ENCODE measurements at places on chromosomes 2 and 18. TPM values are rescaled to one million over a fixed set of nuclear protein-coding genes. Genes with fewer than 3 reads are reported as not detected.

- no peaks in the 10 kb centered on the region for H3K27me3 ChIP-seq
- no peaks in the 10 kb centered on the region for H3K4me1 ChIP-seq
- no peaks in the 10 kb centered on the region for H3K36me3 ChIP-seq
These were observed 320.7 kb downstream of the MTX2 start for GRCh38 chr2:176589825-176590440.

DNA sequence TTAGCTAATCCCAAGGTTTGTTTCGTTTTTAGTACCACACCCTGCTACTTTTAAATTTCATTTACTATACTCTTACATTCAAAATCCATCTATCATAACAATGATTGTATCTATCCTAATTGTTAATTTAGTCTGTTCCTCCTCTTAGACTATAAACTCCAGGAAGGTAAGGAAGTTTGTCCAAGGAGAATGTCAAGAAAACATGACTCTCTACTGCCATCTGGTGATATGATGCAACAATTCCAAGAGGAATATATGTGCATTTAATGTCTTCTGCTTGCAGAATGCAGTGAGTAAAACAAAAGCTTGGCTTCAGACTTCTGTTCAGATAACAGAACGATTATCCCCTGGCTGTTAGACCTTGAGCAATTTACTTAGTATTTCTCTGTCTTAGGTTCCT lies 1267.1 kb downstream of the LRP1B start:
- H3K27me3 ChIP-seq = no peaks in the 10 kb centered on the region
- H3K4me3 ChIP-seq = no peak overlapping the region
- DNase-seq = no peak
- H3K4me1 ChIP-seq = no peaks in the 10 kb centered on the region

DNA sequence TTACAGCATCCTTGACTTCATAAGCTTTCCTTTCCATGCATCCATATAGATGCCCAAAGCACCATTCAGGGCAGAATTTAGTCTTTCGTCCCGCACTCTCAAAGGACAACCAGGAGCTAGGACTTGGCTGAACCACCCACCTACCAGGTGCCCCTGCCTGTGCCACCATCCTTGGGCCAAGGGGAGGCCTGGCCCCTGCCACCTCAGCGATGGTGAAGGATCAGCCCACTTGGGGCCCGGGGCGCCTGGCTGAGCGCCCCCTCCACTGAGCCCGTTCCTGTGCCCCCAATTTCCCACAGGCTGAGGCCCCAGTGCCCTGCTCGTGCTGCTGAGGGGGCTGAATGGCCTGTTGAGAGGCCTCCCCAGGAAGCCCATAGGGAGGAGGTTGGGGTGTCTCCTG lies 33.3 kb upstream of the ALPP start:
- H3K4me1 ChIP-seq = no peaks in the 10 kb centered on the region
- no peak overlapping the region for H3K27ac ChIP-seq
- no peaks in the 10 kb centered on the region for H3K27me3 ChIP-seq
- H3K4me3 ChIP-seq = no peak overlapping the region
- no peaks in the 10 kb centered on the region for H3K36me3 ChIP-seq

DNA sequence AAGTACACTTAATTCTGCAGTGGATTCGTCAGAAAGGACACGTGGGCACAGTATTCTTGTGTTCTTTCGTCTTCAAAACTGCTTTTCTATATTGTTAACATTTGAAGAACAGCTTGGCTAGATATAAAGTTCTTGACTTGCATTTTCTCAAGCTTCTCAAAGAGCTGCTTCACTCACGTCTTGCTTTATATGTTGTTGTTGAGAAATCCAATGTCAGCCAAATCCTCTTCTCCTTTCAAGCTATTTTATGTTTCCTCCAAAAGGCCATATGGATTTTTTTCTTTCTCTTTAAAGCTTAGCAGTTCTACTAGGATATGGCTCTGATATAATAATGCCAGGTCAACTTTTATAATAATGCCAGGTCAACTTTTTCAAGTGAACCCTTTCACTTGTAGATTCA lies 65.5 kb upstream of the CYP1B1 start:
- H3K4me3 ChIP-seq = no peak overlapping the region
- no peaks in the 10 kb centered on the region for H3K36me3 ChIP-seq
- no peaks in the 10 kb centered on the region for H3K27me3 ChIP-seq
- no peak overlapping the region for H3K27ac ChIP-seq
- DNase-seq = no peak

DNA sequence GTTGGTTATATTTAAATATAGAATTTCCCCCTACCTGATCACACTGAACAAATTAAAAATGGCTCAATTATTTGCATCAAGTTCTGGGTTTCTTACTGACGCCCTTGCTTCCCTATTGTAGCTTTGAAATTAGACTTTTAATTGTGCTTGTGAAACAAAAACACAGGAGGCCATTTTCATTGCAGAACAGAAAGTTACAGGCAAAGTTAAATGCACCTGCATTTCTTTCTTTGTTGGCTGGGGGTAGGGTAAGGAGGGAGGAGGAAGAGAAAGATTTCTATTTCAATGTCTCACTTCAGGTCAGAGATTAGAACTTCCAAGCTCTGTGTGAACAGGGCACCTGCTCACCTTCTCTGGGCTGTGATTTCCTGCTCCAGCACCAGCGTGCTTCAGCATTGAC lies 199.6 kb downstream of the BCL11A start:
- DNase-seq = no peak
- H3K27me3 ChIP-seq = no peaks in the 10 kb centered on the region
- H3K27ac ChIP-seq = no peak overlapping the region
- no peaks in the 10 kb centered on the region for H3K4me1 ChIP-seq
- no peaks in the 10 kb centered on the region for H3K36me3 ChIP-seq

- H3K36me3 ChIP-seq = no peaks in the 10 kb centered on the region
- H3K4me1 ChIP-seq = no peaks in the 10 kb centered on the region
These were observed 29.1 kb downstream of the FAM178B start for GRCh38 chr2:96957244-96957643.

DNA sequence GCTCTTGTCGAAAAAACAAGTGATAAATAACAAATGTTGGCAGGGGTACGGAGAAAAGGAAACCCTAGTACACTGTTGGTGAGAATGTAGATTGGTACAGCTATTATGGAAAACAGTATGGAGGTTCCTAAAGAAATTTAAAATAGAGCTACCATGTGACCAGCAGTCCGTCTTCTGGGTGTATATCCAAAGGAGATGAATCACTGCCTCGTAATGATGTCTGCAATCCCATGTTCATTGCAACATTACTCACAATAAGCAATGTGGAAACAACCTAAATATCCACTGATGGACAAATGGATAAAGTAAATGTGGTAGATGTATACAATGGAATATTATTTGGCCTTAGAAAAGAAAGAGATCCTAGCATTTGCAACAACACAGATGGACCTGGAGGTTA lies 50.6 kb downstream of the SLC16A14 start:
- DNase-seq = no peak
- H3K27ac ChIP-seq = no peak overlapping the region
- H3K27me3 ChIP-seq = no peaks in the 10 kb centered on the region
- no peak overlapping the region for H3K4me3 ChIP-seq

GRCh38 chr2:121338281-121338680 lies 53.3 kb upstream of the TFCP2L1 start:
- no peak overlapping the region for H3K27ac ChIP-seq
- H3K4me3 ChIP-seq = no peak overlapping the region
- no peaks in the 10 kb centered on the region for H3K27me3 ChIP-seq
- H3K4me1 ChIP-seq = no peaks in the 10 kb centered on the region

- H3K27ac ChIP-seq = no peak overlapping the region
- no peaks in the 10 kb centered on the region for H3K27me3 ChIP-seq
These were observed 49.3 kb downstream of the CIB4 start for GRCh38 chr2:26591619-26592505.

GRCh38 chr2:28713577-28714298 lies 37.9 kb upstream of the PPP1CB start:
- peaks cover 5% of the 10 kb centered on the region for H3K4me1 ChIP-seq
- H3K27me3 ChIP-seq = no peaks in the 10 kb centered on the region
- H3K4me3 ChIP-seq = no peak overlapping the region
- no peak for DNase-seq

DNA sequence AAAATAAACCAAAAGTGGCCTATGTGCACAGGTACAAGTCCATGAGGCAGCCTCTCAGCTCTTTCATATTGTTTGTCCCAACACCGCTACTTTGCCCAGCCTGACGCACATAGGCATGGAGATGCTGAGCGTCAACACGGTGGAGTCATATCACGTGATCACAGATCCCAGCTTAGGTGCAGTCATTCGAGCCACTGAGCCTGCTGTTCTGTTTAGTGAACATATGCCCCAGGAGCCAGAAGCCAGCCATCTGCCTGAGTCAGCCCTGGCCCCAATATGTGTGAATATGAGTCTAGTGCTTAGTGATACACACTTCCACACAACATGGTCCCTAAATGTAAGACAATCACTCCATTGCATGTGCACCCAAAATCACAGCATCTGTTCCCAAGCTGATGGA lies 88.2 kb upstream of the LCLAT1 start:
- no peaks in the 10 kb centered on the region for H3K27me3 ChIP-seq
- no peak overlapping the region for H3K4me3 ChIP-seq
- peak overlapping the region; percentile 86 for H3K27ac ChIP-seq
- H3K36me3 ChIP-seq = no peaks in the 10 kb centered on the region
- DNase-seq = no peak
- peaks cover 39% of the 10 kb centered on the region for H3K4me1 ChIP-seq

GRCh38 chr18:72201032-72201431 lies 343.1 kb downstream of the CBLN2 start:
- DNase-seq = no peak
- no peaks in the 10 kb centered on the region for H3K4me1 ChIP-seq
- H3K27ac ChIP-seq = no peak overlapping the region
- no peaks in the 10 kb centered on the region for H3K27me3 ChIP-seq
- no peak overlapping the region for H3K4me3 ChIP-seq

DNA sequence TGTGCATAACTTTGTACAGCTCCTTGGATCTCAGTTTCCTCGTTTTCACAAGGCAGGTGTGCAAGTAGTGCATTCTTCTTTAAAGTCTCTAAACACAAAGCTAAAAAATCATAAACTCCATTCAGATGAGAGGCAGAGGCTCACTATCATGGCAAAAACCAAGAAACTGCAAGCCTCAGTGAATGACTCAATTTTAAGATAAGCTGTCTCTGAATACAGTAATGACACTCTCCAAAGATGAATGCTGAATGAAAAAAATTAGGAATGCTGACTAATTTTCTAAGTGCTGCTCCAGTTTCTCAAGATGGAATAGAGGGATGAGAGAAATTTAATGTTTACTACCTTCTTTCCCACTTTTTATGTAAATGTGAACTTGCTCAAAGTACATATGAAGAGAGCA lies 17.2 kb downstream of the B4GALT6 start:
- H3K4me3 ChIP-seq = no peak overlapping the region
- no peaks in the 10 kb centered on the region for H3K27me3 ChIP-seq
- no peak overlapping the region for H3K27ac ChIP-seq
- no peaks in the 10 kb centered on the region for H3K36me3 ChIP-seq
- DNase-seq = no peak

DNA sequence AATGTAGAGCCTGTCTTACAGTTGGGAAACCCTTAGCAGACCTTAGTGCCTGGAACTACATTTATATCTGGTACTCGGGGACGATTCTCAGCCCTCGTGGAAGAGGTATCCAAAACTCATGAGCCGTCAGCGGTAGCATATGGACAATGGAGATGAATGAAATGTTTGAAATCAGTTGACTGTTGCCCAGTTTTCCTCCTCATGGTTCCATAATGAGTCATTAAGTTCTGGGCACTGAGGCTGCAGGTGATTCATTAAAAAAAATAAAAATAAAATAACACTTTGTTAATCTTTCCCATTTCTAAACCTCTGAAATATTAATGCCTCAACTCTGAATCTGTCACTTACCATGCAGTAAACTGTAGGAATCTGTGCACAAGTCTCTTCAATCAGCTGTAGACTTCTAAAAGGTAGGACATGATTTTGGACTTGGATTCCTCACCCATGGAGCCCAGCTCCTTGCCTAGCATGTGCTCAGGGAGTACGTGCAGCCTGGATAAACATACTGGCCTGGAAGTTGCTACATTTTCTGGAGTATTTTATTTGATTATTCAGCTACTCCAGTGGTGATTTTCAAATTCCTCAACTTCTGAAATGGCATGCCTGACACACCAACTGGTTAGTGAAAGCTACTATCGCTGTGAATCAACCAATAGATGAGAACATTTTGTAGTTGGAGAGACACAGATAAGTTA lies 979.2 kb downstream of the CNTNAP5 start:
- H3K4me3 ChIP-seq = no peak overlapping the region
- no peak overlapping the region for H3K27ac ChIP-seq
- no peaks in the 10 kb centered on the region for H3K27me3 ChIP-seq
- H3K36me3 ChIP-seq = no peaks in the 10 kb centered on the region
- no peak for DNase-seq
- no peaks in the 10 kb centered on the region for H3K4me1 ChIP-seq

IL1F10 gene
- not detected for total RNA-seq

COL4A3 gene
- total RNA-seq = 1.1 TPM

TUBA3E gene
- not detected for total RNA-seq

PASK gene
- total RNA-seq = not detected

MYO5B gene
- 0.21 TPM for total RNA-seq

ADAM23 gene
- total RNA-seq = 2.3 TPM

CRYBA2 gene
- total RNA-seq = not detected

YES1 gene
- total RNA-seq = 30.5 TPM
